ENCODE measurements at places on chromosomes 1 and 21.

DNA sequence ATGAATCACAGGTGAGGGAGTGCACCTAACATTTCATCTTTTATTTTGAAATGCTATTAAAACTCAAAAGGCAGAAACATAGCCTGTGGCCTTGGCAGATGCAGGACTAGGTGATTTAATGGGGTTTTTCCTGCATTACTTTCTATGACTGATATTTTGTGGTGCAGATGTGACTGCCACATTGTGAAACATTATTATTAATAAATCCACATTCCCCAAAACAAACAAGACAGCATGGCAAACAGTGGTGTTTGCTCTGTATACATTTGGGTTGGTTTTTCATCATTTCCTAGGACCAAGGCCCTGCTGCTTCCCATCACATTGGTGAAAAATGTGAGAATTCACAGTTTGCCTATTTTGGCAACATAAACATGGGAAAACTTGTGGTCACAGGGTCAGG, 247.6 kb upstream of the SGIP1 start:
- DNase-seq: no peak

- DNase-seq: no peak
These were observed 29.2 kb upstream of the CNTN2 start for GRCh38 chr1:205013683-205014367.

- no peak for DNase-seq
These were observed 9.8 kb downstream of the XPR1 start for GRCh38 chr1:180641662-180642061.

- DNase-seq: no peak
These were observed 25.5 kb downstream of the TNR start for GRCh38 chr1:175717610-175718540.

- DNase-seq: no peak
These were observed 86.0 kb downstream of the UBIAD1 start for GRCh38 chr1:11358984-11359383.
